ENCODE measurements at places on chromosomes 2 and 18.

DNA sequence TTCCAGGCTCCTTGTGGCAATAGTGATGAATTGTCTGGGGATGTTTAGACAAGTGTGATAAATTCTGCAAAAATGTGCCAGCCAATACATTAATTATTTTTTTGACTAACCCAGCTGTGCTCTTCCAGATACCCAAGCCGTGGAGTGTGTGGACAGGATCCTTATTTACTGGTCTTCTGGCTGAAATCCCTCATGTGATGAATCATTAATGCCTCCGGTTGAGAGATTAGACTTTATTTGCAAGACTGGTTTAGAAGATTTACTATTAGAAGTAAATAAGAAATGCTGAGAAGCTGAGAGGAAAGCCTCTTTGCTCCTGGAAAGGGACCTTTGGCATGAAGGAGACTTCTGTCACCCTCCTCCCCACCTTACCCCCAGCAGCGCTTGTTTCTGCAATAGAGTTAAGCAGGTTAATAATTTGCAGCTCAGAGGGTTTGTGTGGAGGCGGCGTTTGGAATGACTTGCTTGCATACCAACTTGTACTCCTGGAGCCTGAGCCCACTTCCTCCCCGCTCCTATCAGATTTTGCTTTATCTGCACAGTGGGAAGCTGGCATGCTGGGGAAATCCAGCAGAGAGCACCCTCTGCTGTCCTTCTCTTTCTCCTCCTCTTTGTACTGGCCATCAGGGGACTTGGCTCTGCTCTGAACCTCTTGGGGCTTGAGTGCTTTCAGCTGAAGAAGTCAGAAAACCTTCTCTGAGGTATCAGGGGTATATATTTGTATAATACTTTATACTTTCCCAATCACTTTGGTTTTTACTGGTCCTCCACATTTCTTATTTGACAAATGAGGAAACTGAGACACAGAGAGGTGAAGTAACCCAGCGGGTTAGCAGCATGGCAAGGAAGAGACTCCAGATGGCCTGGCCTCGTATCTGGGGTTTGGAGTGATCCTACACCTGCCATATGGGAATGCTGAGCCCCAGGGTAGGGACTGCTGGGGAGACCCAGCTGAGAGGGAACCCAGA, 16.3 kb downstream of the SLC3A1 start:
- peak; percentile 89 for DNase-seq

DNA sequence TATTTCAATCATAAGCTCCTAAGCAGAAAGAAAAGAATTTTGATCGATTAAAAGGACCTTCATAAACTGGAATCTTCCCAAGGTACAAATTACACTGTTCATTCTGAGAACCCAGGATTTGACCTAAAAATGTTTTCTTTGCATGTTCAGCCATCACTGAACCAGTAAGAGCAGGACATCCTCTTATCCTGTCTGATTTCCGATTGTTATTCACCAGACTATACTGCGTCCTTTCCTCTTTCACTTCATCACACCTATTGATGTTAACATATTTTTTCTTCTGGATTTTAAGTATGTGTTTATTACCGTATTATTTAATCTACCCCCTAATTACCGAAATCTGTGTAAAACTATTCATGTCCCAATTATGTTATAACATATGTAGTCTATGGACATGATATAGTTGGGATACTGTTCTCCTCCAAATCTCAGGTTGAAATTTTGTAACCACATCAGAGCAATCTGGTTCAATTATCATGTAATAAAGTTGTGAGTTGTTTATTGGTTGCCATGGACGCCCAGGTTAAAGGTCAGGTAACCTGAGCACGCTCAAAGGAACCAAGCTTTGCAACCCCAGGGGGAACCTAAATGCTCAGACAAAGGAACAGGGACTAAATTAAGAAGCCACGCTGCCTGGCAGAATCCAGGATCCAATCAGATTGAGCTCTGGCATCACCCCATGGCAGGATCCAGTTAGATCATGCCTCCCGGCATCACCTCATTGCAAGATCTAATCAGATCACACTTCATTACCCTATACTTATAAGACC, 11.6 kb upstream of the TBC1D8 start:
- no peak for DNase-seq

DNA sequence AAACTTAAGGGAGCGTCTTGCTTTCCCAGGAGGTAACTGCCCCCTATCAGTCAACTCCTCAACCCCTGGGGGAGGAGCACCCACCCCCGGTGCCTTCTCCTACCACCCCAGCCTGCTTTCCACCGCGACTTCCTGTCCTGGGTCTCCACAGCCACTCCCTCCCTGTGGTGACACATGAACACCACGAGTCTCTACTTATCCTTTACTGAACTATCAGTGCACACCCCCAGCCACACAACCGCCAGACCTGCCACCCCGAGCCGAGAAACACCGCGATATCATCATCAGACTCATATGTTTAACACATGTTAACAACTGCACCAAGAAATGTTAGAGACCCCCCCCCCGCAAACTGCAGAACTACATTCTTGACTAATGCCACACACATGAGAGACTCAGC, 43.3 kb downstream of the LONRF2 start:
- no peak for DNase-seq

GRCh38 chr2:71747559-71747958, 294.2 kb downstream of the DYSF start:
- DNase-seq: no peak

DNA sequence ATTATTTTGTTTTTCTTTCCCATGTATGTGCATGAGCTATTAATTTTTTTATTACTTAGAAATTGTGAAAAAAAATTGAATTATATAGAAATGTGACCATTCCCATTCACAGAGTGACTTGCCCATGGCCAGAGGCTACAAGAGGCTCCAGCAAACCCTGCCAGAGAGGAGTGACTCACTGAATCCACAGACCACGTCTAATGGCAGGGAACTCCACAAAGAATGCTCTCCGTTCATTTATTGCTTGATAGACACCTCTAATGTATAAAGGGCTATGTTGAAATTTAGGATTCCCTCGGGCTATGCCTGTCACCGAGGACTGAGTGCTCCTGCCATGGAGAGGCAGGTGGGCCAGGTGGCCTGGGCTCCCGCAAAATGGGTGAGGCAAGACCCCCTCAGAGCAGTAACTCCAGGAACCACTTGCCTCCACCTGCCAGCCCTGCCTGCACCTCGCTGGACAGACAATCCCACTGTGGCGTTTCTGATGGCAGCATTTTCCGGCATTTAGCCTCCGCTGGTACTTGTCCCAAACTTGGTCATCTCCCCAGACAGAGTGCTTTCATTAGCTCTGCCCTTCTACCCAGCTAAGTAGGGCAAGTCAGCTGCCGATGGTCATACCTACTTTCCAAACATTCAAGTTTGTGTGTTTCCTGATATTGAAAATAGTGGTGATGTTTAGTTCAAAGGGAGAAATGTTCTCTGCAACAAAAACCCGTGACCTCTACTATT, 200.3 kb downstream of the PRKCE start:
- no peak for DNase-seq

- DNase-seq: peak; percentile 52
These were observed 160.4 kb upstream of the PID1 start for GRCh38 chr2:229431327-229431954.

DNA sequence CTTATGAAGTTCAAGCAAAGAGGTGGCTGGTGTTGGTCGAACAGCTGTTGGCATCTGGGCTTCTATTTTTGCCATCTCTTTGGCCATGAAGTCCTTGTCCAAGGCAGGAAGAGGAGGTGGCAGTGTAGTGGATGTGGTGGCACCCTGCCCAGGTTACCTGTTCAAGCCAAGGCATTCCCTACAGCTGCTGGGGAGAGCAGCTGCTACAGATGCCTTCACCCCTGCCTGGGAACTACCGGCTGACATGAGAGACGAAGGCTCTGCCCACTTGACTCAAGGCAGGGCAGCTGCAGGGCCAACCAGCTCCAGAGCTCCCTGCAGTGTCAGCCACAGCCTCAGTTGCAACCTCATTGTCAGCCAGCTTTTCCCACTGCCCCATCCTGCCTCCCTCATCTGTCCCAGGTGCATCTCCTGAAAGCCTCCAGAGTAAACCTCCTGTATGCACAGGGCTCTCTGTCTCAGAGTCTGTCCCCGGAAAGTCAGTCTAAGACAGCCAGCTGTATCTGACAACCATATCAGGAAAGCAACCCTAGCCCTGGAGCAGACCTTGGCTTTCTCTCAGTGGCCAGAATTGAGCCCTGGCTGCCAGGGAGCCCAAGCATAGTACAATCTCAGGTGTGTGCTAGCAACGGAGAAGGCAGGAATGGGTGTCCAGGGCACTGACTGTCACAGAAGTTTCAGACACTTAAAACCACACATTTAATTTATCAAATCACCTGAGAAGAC, 115.9 kb downstream of the RPIA start:
- DNase-seq: no peak
